ENCODE measurements at places on chromosomes 1 and 21. TPM values are rescaled to one million over a fixed set of nuclear protein-coding genes. Genes with fewer than 3 reads are reported as not detected.

GRCh38 chr1:91026320-91026719 is 4.5 kb upstream of the ZNF644 start:
- H3K4me1 ChIP-seq: peaks cover 22% of the 10 kb centered on the region
- no peaks in the 10 kb centered on the region for H3K36me3 ChIP-seq
- no peak overlapping the region for H3K4me3 ChIP-seq
- no peak overlapping the region for H3K27ac ChIP-seq

GRCh38 chr1:220884109-220884980 is 5.1 kb downstream of the HLX start:
- peaks cover 9% of the 10 kb centered on the region for H3K27me3 ChIP-seq
- no peaks in the 10 kb centered on the region for H3K36me3 ChIP-seq
- no peak overlapping the region for H3K4me3 ChIP-seq
- DNase-seq: no peak
- no peak overlapping the region for H3K27ac ChIP-seq
- no peaks in the 10 kb centered on the region for H3K4me1 ChIP-seq

DNA sequence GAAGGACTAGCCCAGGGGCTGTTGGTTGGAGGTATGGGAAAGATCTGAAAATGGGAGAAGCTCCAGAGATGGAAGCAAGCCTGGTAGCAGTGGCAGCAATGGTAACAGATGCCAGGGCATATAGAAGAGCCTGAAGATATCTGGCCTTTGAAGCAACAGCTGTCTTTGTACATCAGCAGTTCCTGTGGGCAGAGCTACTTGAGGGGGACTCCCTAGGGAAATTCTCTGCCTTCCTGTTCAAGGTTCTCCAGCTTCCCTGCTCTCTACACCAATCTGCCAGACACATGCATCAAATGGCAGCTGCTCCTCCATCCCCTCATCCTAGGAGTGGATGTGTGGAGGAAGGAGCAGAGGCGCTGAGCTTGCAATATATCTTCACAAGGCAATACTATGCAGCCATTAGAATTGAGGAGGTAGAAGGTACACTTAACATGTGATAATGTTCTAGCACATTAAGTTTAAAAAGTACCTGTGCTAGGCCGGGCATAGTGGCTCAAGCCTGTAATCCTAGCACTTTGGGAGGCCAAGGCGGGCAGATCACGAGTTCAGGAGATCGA is 2.2 kb downstream of the TMEM35B start:
- H3K4me1 ChIP-seq: peaks cover 16% of the 10 kb centered on the region
- H3K27me3 ChIP-seq: no peaks in the 10 kb centered on the region
- no peak overlapping the region for H3K27ac ChIP-seq
- H3K36me3 ChIP-seq: no peaks in the 10 kb centered on the region
- H3K4me3 ChIP-seq: no peak overlapping the region

GRCh38 chr21:21247424-21247823 is 249.2 kb downstream of the NCAM2 start:
- no peak for DNase-seq
- H3K27ac ChIP-seq: no peak overlapping the region
- H3K4me1 ChIP-seq: no peaks in the 10 kb centered on the region
- H3K4me3 ChIP-seq: no peak overlapping the region
- no peaks in the 10 kb centered on the region for H3K36me3 ChIP-seq

DNA sequence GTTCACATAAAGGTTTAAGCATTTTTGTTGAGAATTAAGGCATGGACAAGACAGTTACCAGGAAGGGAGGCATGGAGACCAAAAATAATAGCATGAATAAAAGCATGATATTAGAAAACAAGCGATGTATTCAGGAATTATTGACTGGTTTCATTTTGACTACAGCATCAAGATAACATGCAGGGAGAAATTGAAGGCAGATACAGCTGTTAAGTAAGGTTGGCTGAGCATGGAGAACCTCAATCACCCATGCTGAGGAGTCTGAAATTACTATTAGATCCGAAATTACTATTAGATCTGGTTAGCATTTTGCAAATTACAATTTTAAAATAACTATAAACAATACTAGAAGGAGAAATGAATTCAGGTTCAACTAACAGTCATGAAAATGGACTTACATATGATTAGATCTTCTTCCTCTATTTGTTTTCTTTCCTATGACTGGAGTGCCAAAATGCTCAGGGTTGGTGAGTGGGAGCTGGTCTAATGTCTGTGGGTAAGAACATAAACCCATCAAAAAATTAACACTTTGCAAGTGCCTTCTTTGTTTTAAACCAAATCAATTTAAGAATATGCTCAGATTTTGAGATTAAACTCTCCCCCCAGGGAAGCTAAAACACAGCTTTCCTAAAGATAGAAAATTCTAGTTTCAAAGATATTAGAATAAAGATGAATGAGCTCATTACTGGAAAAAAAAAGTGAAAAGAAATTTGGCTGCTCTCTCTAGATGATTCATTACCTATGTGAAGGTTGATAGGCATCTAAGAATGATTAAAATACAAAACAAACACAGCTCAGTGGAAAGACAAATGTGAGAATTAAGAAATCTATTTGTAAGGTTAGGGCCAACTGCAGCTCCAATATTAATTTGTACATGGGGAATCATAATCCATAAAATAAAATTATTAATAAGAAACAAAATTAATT is 81.7 kb downstream of the ARID4B start:
- H3K27me3 ChIP-seq: no peaks in the 10 kb centered on the region
- H3K4me1 ChIP-seq: peaks cover 13% of the 10 kb centered on the region
- H3K4me3 ChIP-seq: no peak overlapping the region

DNA sequence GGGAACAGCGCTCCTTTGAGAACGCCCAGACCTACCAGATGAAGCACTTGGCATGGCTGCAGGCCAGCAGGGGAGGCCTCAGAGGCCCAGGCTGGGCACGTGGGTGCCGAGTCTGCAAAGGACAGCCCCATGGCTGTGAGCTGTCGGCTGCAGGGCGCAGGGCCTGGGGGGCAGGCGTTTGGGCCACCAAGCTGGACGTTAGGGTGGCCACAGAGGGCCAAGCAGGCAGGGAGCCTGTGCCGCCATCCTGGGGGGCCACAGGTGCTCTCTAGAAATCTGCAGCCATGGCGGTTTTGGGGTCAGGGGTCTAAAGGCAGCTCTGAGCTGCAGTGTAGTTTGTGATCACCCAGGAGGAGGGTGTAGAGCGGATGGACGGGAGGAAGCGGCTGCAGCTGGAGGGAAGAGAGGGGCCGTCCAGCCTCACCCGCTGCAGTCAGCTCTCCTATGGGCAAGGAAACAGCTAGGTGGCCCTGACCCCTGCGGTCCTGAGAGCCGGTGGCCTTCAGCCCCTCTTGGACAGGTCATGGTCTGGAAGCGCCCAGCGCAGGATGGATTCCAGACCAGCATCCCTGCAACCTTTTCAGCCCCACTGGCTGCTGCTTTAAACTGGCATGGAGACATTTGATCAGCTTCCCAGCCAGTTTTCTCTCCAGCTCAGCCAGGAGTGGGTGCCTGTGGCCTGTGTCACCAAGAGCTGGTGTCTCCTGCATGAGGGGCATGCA is 11.0 kb downstream of the IBA57 start:
- no peaks in the 10 kb centered on the region for H3K36me3 ChIP-seq
- H3K4me1 ChIP-seq: no peaks in the 10 kb centered on the region
- no peak overlapping the region for H3K4me3 ChIP-seq
- H3K27me3 ChIP-seq: no peaks in the 10 kb centered on the region

DNA sequence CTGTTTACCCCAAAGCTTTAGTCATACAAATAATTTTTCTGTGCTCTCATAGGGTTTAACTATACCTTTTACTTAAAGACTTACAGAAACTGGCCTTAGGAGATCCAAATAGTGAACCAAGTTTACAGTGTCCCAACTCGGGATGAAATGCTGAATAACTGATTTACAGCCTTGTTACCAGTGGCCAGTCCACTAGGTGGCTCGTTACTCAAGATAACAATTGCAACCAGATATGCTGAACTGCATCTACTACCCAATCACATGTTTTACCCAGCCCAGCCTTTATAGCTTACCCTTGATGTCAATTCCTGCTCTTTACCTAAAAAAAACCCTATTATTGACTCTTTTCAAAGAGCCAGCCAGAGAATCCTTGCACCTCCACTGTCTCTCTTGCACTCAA is 1148.8 kb upstream of the ADGRL4 start:
- H3K27me3 ChIP-seq: no peaks in the 10 kb centered on the region
- H3K4me1 ChIP-seq: no peaks in the 10 kb centered on the region
- no peak overlapping the region for H3K4me3 ChIP-seq
- H3K27ac ChIP-seq: no peak overlapping the region
- H3K36me3 ChIP-seq: no peaks in the 10 kb centered on the region
- no peak for DNase-seq

- H3K27ac ChIP-seq: peak overlapping the region; percentile 62
- H3K36me3 ChIP-seq: no peaks in the 10 kb centered on the region
- no peak for DNase-seq
- H3K4me1 ChIP-seq: peaks cover 30% of the 10 kb centered on the region
- H3K4me3 ChIP-seq: no peak overlapping the region
- H3K27me3 ChIP-seq: no peaks in the 10 kb centered on the region
Observed at GRCh38 chr1:89753761-89754160, 67.1 kb upstream of the LRRC8D start.

DNA sequence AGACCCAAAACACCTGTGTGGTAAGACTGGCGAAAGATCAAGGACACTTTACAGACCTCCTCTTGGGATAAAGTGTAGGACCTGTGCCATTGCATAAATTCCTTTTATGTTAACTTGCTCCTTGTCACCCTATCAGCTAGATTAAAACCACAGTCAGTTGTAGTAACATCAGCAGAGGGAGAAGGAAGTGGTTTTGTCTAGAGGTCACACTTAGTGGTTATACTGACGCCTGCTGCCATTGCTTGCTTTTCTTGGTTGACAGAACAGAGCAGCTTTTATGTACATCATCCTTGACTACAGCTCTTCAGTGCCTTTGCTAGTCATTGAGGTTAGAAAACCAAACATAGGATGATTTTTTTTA is 101.4 kb downstream of the PBX1 start:
- no peaks in the 10 kb centered on the region for H3K36me3 ChIP-seq
- H3K4me1 ChIP-seq: no peaks in the 10 kb centered on the region
- H3K27me3 ChIP-seq: no peaks in the 10 kb centered on the region
- no peak overlapping the region for H3K27ac ChIP-seq
- H3K4me3 ChIP-seq: no peak overlapping the region

DNA sequence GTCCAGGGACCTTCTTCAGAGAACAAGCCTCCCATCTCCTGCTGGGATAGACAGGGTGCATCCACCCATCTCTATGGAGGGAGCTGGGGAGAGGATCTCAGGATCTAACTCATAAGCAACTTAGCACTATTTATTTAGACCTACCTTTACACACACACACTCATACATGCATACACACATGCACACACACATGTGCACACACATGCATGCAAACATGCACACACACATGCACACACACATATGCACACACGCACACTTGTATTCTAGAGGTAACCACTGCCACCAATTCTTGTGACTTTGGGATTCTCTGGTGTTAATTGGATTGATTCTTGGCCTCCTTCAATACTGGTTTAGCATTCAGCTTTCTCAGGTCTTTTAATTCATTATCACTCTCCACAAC is 9.8 kb downstream of the MT1HL1 start:
- no peak for DNase-seq
- H3K36me3 ChIP-seq: no peaks in the 10 kb centered on the region
- no peaks in the 10 kb centered on the region for H3K4me1 ChIP-seq
- H3K27ac ChIP-seq: no peak overlapping the region
- no peak overlapping the region for H3K4me3 ChIP-seq

Gene DNASE2B
- total RNA-seq: not detected

Gene RGS7
- not detected for total RNA-seq

Gene ANKRD65
- total RNA-seq: not detected

Gene RAB7B
- total RNA-seq: not detected

Gene SPRR2B
- not detected for total RNA-seq

Measured in naive thymus-derived CD4-positive, alpha-beta T cell (primary cell).